ENCODE measurements at places on chromosomes 11 and 22. TPM values are rescaled to one million over a fixed set of nuclear protein-coding genes. Genes with fewer than 3 reads are reported as not detected.

Gene DDTL
- polyA plus RNA-seq = 1.8 TPM

Gene LGALS1
- 418 TPM for polyA plus RNA-seq

Gene LRRC56
- polyA plus RNA-seq = 1.4 TPM

Gene GPHA2
- polyA plus RNA-seq = 3.6 TPM
